ENCODE measurements at places on chromosomes 2 and 18.

DNA sequence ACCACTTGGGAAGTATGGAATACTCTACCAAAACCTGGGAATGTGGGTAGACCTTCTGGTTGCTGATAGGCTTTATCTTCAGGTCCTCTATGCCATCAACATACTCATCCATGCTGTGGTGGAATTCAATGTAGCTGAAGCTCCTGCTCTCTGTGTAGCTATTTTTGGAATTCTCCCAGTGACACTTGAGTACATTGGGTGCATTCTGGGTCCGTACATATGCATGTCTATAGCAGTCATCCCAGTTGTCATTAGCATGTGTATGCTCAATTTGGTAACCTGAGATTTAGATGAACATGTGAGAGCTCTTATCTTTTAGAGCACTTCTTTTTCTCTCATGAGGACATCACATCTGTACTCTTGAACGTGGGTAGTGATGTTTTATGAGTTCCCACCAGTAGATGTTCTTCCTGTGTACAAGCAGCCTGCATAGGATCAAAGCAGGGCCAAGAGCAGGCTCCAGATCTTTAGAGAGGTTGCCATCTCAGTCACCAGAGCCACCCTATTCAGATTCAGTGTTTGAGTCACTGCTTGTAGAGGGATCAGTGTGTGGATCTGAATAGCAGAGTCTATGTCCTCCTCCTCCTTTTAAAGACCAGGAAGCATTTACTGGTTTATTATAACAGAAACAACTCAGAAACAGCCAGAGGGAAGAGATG, 65.9 kb downstream of the MGAT5 start:
- peaks cover 12% of the 10 kb centered on the region for H3K4me1 ChIP-seq
- H3K36me3 ChIP-seq: no peaks in the 10 kb centered on the region
- no peak for DNase-seq
- no peaks in the 10 kb centered on the region for H3K27me3 ChIP-seq

GRCh38 chr2:111162718-111163331, 42.1 kb downstream of the BCL2L11 start:
- H3K36me3 ChIP-seq: peaks cover 7% of the 10 kb centered on the region
- DNase-seq: peak; percentile 49
- no peak overlapping the region for H3K4me3 ChIP-seq
- no peaks in the 10 kb centered on the region for H3K27me3 ChIP-seq
- peaks cover 10% of the 10 kb centered on the region for H3K4me1 ChIP-seq

- H3K4me1 ChIP-seq: no peaks in the 10 kb centered on the region
- no peak overlapping the region for H3K27ac ChIP-seq
Observed at GRCh38 chr2:156124458-156124857, 208.1 kb downstream of the NR4A2 start.

DNA sequence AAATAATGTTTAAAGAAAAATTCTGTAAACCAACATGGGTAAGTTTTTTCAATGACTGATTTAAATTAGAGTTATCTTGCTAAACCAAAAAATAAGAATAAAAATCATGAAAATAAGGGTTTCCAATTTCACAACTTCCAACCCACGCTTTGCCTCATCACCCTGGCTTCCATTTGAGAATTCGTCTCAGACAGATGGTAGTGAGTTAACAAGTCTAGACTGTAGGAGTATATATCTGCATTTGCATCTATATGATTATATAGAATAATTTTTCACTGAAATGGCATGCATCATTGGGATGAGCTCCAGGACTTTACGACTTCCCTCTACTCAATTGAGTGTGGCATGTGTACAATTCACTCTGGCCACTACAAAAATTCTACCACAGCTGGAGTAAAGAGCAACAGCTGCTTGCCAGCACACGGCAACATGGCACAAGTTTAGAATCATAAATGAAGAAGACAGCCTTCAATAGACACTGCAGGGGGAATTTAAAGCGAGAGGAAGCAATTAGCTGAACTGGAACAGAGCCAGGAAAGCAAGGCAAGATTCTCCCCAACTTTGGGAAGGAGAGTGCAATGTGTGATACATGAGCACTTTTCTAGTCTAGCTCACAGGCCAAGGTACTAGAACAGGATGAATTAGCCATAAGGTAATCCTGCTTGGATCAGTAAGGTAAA, 1673.5 kb upstream of the CELF4 start:
- H3K27me3 ChIP-seq: no peaks in the 10 kb centered on the region
- no peak overlapping the region for H3K4me3 ChIP-seq
- no peaks in the 10 kb centered on the region for H3K36me3 ChIP-seq
- no peaks in the 10 kb centered on the region for H3K4me1 ChIP-seq

GRCh38 chr2:50346629-50347357, 685.1 kb downstream of the NRXN1 start:
- H3K27me3 ChIP-seq: peaks cover 53% of the 10 kb centered on the region
- DNase-seq: no peak
- H3K4me3 ChIP-seq: peak overlapping the region; percentile 55
- no peaks in the 10 kb centered on the region for H3K36me3 ChIP-seq
- peaks cover 6% of the 10 kb centered on the region for H3K4me1 ChIP-seq
- no peak overlapping the region for H3K27ac ChIP-seq

DNA sequence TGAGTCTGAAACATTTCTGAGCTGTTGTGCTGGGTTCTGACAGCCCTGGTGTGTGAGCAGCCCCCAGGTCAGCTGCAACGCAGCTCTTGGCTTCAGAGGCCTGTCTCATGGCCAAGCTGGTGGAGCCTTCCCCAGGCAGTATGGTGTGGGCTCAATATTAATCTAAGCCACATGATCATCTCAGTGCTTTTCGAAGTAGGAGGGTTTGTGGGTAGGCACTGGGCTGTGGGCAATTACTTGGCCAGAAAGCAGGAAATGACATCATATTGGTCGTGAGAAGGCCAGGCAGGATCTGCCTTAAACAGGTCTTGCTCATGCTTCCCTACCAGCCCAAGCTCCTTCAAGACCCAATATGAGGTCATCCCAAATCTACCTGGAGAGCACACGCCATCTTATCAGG, 26.9 kb downstream of the LOXHD1 start:
- H3K27ac ChIP-seq: no peak overlapping the region
- H3K36me3 ChIP-seq: no peaks in the 10 kb centered on the region
- peaks cover 3% of the 10 kb centered on the region for H3K27me3 ChIP-seq
- no peak overlapping the region for H3K4me3 ChIP-seq
- no peak for DNase-seq

GRCh38 chr2:207317378-207317984, 151.7 kb upstream of the KLF7 start:
- H3K27me3 ChIP-seq: no peaks in the 10 kb centered on the region
- DNase-seq: no peak
- no peak overlapping the region for H3K4me3 ChIP-seq
- no peaks in the 10 kb centered on the region for H3K36me3 ChIP-seq
- H3K4me1 ChIP-seq: no peaks in the 10 kb centered on the region

DNA sequence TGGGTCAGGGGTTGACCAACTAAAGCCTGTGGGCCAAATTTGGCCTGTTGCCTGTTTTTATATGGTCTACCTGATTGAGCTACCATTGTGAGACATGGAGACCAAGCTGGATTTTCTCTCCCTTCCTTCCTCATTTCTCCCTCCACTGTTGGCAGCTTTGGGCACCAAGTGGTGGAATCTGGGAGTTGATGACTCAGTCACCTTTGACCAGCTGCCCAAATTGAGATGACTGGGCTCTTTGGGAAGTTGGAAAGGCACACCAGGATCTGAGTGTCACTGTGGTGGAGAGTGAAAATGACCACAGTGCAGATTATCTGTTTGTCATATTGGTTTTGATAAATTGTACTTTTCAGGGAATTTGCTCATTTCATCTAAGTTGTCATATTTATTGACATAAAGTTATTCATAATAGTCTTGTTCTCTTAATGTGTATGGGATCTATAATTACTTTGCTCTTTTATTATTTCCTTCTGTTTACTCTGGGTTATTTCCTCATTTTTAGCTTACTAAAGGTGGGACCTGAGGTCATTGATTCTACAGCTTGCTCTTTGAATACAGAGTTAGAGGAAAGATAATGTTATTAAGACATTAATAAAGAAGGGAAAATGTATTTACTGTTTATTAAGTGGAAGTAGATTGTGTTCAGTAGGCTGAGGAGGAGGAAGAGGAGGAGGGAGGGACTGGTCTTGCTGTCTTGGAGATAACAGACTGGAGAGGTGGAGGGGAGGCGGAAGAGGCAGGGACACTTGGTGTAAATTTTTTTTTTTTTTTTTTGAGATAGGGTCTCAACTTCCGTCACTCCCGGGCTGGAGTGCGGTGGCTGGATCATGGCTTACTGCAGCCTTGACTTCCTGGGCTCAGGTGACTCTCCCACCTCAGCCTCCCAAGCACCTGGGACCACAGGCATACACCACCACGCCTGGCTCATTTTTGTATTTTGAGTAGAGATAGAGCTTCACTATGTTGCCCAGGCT, 31.8 kb downstream of the AGFG1 start:
- peak; percentile 53 for DNase-seq
- peaks cover 12% of the 10 kb centered on the region for H3K4me1 ChIP-seq
- H3K4me3 ChIP-seq: no peak overlapping the region
- peak overlapping the region; percentile 23 for H3K27ac ChIP-seq
- no peaks in the 10 kb centered on the region for H3K36me3 ChIP-seq

DNA sequence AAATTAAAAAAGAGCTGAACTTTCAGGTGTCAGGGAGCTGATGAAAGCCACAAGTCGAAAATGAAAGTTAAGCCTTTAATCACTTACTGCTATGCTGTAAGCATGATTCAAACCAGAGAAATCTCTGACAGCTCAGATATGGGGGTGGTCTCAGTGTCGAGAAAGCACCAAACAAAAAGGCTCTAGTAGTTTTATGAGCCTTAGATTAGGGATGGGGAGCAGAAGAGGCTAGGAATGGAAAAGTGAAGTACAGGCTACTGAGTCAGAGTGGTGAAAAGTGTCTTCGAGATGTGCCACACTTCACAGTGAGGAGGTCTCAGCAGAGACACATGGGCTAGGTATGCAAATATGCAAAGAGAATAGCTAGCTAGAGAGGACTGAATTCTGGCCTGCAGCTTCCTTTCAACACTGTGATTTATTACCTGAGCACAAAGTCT, 482.2 kb downstream of the SPAG16 start:
- peak; percentile 85 for DNase-seq
- H3K27me3 ChIP-seq: no peaks in the 10 kb centered on the region
- H3K4me3 ChIP-seq: no peak overlapping the region
- no peaks in the 10 kb centered on the region for H3K36me3 ChIP-seq
- H3K27ac ChIP-seq: peak overlapping the region; percentile 83
